ENCODE measurements at places on chromosomes 6 and 20. TPM values are rescaled to one million over a fixed set of nuclear protein-coding genes. Genes with fewer than 3 reads are reported as not detected.

DNA sequence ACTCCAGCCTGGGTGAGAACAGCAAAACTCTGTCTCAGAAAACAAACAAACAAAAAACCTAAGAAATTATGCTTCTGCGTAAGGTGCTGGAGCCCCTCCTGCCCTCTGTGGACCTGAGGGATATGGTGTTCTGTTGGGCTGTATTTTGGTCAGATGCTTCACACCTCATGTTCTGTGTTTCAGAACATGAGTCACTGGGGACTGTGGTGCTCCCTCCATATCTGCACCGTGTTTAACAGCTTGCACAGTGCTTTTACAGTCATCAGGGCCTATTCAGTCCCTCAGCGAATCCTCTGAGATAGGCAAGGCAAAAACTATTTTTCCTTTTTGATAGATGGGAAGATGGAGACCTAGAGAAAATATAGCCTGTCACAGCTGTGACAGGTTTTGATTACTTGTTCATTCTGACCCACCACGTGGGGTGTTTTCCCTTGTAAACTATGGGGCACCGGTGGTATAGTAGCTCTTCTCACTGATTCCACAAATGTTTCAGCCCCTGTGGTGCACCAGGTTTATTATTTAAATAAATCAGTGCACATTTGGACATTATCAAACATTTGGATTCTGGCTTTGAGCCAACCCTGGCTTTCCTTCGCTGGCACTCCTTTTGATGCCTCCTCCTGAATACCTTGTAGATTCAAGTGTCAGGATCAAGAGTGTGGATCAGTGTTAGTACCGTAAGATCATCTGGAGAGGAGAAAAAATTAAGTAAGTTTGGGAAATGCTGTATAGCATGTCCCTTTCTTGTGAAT is 9.6 kb downstream of the TTPAL start:
- H3K4me1 ChIP-seq: no peaks in the 10 kb centered on the region
- no peak overlapping the region for H3K4me3 ChIP-seq
- H3K27me3 ChIP-seq: no peaks in the 10 kb centered on the region
- DNase-seq: no peak
- H3K36me3 ChIP-seq: peaks cover 19% of the 10 kb centered on the region

The CD40 gene
- total RNA-seq: 25.2 TPM

- H3K36me3 ChIP-seq: no peaks in the 10 kb centered on the region
- H3K27me3 ChIP-seq: peaks cover 27% of the 10 kb centered on the region
- DNase-seq: peak; percentile 72
- H3K4me1 ChIP-seq: no peaks in the 10 kb centered on the region
Measured at GRCh38 chr6:170291271-170292110, 613 bp upstream of the DLL1 start.

DNA sequence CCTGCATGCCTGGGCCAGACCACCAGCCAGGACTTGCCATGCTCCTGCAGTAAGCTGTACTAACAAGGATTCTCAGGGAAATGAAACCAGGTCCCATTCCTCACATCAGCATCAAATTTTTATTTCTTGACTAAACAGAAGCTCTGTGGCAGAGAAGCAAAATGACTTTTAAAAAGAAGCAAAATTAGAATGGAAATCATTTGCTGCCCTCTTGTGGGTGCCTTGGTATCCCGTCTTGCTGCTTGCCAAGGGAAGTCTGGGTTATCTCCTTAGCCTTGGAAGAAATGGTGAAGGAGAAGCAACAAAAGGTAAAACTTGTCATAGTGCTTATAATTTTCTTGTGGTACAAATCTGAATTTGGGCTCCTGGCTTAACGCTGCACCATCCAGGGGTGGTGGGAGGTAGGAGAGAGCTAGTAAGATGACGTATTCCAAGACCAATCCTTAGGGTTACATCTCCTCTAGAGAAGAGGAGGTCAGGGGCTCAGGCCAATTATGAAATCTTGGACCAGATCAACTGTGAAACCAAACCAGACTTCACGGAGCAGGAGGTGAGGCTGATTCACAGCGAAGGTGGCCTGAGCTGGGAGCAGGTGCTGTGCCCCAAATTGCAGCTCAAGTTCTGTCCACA is 107.5 kb downstream of the FAXC start:
- DNase-seq: peak; percentile 48
- H3K4me3 ChIP-seq: no peak overlapping the region
- H3K36me3 ChIP-seq: no peaks in the 10 kb centered on the region
- no peaks in the 10 kb centered on the region for H3K4me1 ChIP-seq
- H3K27ac ChIP-seq: no peak overlapping the region

- no peak overlapping the region for H3K27ac ChIP-seq
- peaks cover 6% of the 10 kb centered on the region for H3K4me1 ChIP-seq
- peaks cover 2% of the 10 kb centered on the region for H3K36me3 ChIP-seq
- H3K27me3 ChIP-seq: no peaks in the 10 kb centered on the region
Measured at GRCh38 chr20:13029687-13030375, 21.1 kb downstream of the SPTLC3 start.

GRCh38 chr6:145214570-145214969 is 520.8 kb downstream of the EPM2A start:
- no peaks in the 10 kb centered on the region for H3K36me3 ChIP-seq
- H3K27me3 ChIP-seq: no peaks in the 10 kb centered on the region
- H3K27ac ChIP-seq: no peak overlapping the region

- no peaks in the 10 kb centered on the region for H3K27me3 ChIP-seq
- H3K27ac ChIP-seq: no peak overlapping the region
- H3K36me3 ChIP-seq: no peaks in the 10 kb centered on the region
Measured at GRCh38 chr6:11392778-11393507, 144.6 kb upstream of the TMEM170B start.

DNA sequence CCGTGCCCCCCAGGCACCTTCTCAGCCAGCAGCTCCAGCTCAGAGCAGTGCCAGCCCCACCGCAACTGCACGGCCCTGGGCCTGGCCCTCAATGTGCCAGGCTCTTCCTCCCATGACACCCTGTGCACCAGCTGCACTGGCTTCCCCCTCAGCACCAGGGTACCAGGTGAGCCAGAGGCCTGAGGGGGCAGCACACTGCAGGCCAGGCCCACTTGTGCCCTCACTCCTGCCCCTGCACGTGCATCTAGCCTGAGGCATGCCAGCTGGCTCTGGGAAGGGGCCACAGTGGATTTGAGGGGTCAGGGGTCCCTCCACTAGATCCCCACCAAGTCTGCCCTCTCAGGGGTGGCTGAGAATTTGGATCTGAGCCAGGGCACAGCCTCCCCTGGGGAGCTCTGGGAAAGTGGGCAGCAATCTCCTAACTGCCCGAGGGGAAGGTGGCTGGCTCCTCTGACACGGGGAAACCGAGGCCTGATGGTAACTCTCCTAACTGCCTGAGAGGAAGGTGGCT is 960 bp downstream of the TNFRSF6B start:
- DNase-seq: no peak
- H3K27ac ChIP-seq: no peak overlapping the region
- H3K4me1 ChIP-seq: no peaks in the 10 kb centered on the region
- no peaks in the 10 kb centered on the region for H3K36me3 ChIP-seq
- H3K27me3 ChIP-seq: no peaks in the 10 kb centered on the region
- peak overlapping the region; percentile 32 for H3K4me3 ChIP-seq

The ZKSCAN3 gene
- 8.3 TPM for total RNA-seq

- H3K4me3 ChIP-seq: no peak overlapping the region
- H3K36me3 ChIP-seq: no peaks in the 10 kb centered on the region
- no peak overlapping the region for H3K27ac ChIP-seq
- DNase-seq: no peak
- H3K4me1 ChIP-seq: no peaks in the 10 kb centered on the region
- H3K27me3 ChIP-seq: no peaks in the 10 kb centered on the region
Measured at GRCh38 chr20:13400453-13400852, 179.4 kb downstream of the ISM1 start.

GRCh38 chr20:33945391-33946081 is 48.2 kb upstream of the RALY start:
- no peak overlapping the region for H3K27ac ChIP-seq
- no peak overlapping the region for H3K4me3 ChIP-seq
- no peaks in the 10 kb centered on the region for H3K27me3 ChIP-seq
- no peaks in the 10 kb centered on the region for H3K4me1 ChIP-seq

- no peak overlapping the region for H3K27ac ChIP-seq
- no peak for DNase-seq
- no peaks in the 10 kb centered on the region for H3K4me1 ChIP-seq
- no peak overlapping the region for H3K4me3 ChIP-seq
- no peaks in the 10 kb centered on the region for H3K27me3 ChIP-seq
- H3K36me3 ChIP-seq: no peaks in the 10 kb centered on the region
Measured at GRCh38 chr6:46393940-46394337, 97.3 kb downstream of the RCAN2 start.

DNA sequence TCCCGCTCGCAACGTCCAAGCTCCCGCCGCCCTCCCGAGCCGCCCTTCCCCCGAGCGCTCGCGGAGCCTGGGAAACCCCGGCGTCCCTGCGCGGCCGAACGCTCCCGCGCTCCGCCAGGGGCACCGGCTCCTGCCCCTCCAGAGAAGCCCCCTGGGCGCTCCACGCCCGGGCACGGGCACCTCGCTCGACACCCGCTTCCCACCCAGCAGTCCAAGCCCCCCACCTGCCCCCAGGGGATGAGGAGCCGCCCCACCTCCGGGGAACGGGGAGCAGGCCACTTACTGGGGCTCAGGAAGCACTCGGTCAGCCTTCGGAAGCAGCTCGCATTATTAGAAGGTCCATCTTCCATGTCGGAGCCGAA is 1.4 kb downstream of the PDE10A start:
- H3K27me3 ChIP-seq: peaks cover 12% of the 10 kb centered on the region
- H3K4me3 ChIP-seq: peak overlapping the region; percentile 60
- no peak for DNase-seq
- no peaks in the 10 kb centered on the region for H3K36me3 ChIP-seq

GRCh38 chr6:110656492-110656891 is 158.8 kb downstream of the CDK19 start:
- H3K4me3 ChIP-seq: no peak overlapping the region
- no peak overlapping the region for H3K27ac ChIP-seq
- H3K27me3 ChIP-seq: no peaks in the 10 kb centered on the region
- H3K36me3 ChIP-seq: no peaks in the 10 kb centered on the region

Measured in kidney (tissue), 22 donors.